ENCODE measurements at places on chromosomes 7 and 10.
A peak's percentile ranks its signal among the peaks of the same experiment; 100 is the strongest.

DNA sequence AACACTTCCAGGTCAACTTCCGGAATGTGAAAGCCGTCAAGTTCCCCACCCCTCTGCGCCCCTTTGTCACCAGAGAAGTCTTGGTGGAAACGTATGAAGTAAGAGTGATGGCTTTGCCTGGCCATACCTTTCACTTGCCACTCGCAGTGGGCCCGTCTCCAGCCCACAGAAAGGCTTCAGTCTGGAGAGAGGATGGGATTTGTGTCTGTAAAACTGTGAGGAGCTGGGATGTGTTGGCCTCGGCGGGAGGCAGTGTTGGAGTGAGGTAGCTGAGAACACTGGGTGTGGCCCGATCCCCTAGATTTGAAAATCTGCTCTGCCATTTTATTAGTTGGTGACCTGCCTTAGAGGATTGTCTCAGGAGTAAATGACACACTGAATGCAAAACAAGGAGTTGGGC, 6.4 kb downstream of the ADCK2 start:
- DNase-seq: no peak

GRCh38 chr7:42283553-42283952, 46.5 kb upstream of the GLI3 start:
- DNase-seq: no peak

GRCh38 chr10:99521765-99522469, 10.8 kb upstream of the NKX2-3 start:
- no peak for DNase-seq

DNA sequence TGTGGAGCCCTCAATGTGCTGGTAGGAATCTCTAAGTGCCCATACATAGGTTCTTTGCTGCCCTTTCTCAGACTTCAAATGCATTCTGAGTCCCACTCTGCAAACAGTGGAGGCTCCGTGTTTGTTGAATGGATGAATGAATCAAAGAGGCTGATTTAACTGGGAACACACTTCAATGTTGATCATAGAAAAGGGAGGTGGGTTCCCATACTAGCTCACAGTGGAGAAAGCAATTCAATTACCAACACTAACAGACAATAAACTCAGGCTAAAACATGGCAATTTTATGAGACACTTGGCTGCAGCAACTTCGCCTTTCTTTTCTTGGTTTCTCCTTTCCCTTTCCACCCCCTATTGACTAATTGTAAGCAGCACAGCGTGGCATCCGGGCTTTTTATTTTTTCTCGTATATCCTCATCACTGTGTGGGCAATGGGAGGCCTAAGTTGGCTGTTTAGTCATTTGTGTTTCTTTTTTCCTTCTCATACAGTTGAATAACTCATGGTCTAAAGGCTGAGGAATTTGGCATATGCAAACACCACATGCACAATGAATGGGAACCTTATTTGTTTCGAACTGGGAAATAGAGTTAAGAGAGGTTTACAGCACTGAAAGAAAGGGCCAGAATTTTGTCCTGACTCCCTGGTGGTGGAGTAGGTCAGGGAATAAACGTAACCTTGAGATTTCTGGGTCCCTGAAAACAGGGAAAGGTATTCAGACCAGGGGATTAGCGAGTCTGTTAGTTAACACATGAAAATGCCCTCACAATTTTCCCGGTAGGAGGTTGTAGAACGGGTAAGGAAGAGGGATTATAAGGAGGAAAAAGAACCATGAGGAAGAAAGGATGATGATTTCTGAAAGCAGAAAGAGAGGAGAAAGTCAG, 858.5 kb downstream of the KCNMA1 start:
- no peak for DNase-seq

- no peak for DNase-seq
These were observed 110.6 kb downstream of the CLEC2L start for GRCh38 chr7:139634087-139634486.

- DNase-seq: no peak
These were observed 113.8 kb upstream of the ADO start for GRCh38 chr10:62690703-62691102.

GRCh38 chr7:22083704-22084240, 138.1 kb upstream of the CDCA7L start:
- no peak for DNase-seq

DNA sequence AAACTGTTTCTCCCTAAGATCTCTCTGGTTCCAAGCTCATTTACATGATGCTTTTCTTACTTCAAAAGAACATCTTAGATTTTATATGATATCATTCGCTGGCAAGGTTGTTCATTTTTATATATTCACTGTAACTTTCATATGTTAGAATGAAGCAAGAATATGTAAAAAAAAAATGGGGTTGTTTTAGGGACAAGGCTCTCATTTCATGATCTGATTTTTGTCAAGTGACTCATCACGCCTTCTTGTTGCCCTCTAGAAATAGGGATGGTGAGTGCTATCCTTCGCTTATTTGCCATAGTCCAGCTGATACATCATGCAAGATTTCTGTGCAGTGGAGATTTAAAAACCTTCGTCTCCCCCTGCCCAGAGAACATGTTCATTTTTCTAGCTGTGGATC, 14.0 kb upstream of the CELF2 start:
- no peak for DNase-seq

DNA sequence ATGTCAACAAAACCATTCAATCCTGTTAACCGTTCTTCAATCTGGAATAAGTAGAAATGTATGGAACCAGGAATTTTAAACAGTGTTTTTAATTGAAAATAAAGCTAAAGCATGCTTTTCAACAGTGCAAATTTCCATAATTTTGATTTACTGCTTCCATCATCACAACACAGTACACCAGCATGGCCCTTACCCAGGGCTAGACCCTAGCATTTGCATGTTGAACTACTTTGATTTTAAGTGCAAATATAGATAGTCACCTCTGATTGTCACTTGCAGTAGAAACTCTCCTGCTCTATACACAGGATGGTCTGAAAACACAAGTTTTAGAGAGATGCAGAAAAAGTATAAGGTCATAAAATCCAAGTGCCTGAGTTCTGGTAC, 12.1 kb downstream of the SKIDA1 start:
- DNase-seq: no peak

DNA sequence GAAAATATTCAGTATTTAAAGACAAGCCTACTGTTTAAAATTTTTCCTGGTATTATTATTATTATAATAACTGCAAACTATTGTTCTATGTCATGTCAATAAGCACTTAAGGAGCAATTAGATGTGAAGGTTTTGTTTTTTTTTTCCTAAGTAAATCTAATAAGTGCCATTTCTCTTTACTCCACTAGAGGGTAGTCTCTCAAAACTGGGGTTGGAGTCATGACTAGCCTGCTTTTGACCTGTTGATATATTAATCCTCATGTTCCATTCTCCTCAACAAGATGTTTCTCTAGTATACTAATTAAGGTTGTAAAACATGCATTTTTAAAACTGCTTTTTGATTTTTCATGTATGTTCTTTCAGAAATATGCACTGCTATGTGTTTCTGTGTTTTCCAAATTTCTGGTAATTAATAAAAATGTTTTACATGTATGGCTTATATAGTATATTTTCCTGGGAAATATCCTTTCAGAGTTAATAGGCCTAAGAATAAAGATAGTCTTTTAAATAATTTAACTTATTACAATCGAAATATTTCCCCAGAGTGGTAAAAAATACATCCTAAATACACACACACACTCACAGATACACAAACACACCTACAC, 1.0 kb upstream of the LRRN3 start:
- DNase-seq: peak; percentile 74

DNA sequence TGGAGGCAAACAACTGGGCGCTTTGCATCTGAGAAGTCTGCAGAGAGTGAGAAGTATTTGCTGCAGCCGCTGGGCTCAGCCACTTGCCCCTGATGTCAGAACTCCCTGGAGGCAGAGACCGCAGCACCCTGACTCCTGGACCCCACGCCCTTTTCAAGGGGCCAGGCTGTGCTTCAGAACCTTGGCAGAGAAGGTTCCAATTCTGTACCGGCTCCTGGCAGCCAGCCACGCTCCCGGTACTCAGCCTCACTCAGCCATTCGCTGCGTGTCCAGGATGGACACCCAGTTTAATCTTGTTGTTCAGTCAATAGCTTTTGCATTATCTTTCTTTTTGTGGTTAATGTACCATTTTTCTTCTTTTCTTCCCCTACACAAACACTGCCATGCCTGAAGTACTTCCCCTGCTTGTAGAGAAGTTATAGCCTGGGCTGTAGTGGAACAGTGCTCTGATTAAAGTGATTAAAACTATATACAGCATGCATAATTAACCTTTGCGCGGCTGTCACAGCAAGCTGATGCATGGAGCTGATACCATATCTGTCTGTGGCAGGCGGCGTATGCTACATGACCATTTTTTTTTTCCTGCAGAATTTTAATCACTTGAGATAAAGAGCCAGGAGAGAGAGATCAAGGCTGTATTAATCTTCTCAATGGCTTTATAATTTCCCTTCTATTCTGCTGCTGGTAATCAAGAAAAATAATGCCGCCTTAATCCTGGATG, 578.5 kb downstream of the SDK1 start:
- no peak for DNase-seq

DNA sequence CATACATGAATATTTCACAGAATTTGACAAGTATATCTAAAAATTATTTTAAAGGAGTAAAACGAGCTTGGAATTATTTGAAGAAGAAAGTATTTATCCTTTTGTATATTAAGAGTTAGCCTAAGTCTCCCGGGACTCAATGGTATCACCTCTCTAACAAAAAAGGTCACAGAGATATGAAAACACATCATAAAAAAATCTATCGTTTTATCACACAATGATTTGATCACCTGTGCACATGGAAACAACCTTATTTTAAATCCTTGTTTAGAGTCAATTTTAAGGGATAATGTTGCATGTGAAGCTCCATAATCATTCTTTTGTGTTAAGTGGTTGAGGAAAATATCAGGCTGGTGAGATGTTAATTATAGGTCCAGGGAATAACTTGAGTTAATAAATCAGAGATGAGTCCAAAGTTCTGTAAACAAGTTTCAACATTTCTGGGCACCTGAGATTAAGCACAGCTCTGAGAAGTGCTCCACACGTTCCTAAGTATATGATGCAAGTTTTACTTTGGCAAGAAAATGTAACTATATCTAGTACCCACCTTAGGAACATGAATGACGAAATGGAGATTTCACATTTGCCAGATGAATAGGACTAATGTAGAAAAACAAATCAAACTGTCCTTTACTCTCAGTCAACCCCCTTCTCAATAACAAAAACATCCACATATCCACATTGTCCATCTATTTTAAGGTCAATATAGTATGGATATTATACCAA, 148.5 kb upstream of the AKR1E2 start:
- no peak for DNase-seq

GRCh38 chr10:31619531-31620061, 300.6 kb downstream of the ZEB1 start:
- DNase-seq: no peak

- DNase-seq: no peak
These were observed 39.7 kb downstream of the CDC14C start for GRCh38 chr7:48964074-48964473.

DNA sequence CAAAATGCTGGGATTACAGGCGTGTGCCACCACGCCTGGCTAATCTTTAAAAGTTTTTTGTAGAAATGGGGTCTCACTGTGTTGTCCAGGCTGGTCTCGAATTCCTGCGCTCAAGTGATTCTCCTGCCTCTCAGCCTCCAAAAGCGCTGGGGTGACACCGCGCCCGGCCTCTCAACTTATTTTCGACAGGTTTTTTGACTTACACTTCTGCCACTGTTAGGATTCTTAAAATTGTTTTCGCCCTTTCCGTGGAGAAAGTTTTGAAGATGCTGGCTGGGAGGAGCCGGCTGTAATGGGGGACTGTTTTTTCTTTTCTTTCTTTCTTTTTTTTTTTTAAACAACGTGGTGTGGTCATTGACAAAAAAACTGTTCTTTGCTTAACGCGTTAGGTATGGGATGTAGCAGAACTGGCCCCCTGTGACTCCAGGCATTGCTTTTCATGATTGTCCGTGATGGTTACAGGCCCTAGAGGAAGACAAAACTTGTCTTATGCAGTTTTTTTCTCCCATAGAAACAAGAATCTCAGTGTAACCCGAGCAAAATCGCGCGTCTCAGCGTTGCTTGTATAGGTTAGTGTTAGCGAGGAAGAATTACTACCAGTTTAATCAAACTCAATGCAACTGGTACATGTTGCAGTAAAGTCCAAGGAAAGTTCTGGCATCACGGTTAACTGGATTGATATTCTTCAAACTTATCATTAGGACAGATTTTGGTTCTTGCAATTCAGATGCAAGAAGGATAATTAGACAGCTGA, 72.2 kb downstream of the DAGLB start:
- DNase-seq: no peak
